Cerebellar nuclear complex (tissue), 1 donor: ENCODE measurements at places on chromosomes 2 and 18.

GRCh38 chr2:31580321-31581117 lies at the start of gene SRD5A2:
Gene SRD5A2, minus strand, starts transcription at chr2:31580938. Its CDS starts 38 bp downstream, at chr2:31580900.
- no peak for DNase-seq

DNA sequence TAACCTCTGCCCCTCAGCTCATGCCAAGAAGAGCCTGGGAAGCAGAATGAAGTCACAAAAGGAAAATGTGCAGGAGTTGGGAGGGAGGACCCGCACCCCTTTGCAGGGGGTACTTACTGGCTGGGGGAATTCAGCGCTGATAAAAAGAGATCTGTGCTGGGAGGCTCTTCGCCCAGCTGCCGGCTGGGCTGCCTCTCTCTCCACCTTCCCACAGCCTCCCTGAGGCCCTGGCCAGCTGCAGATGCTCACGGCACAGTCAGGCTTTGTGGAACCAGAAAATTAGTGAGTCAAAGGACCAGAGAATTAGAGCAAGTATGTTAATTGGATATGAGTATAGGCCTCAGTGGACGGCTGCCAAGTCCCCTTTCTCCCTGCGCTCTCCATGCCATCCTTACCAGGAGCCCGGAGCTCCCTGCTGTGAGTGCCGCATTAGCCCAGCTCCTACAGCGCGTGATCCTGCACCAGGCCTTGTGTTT lies 181.7 kb upstream of the SH3BP4 start:
- DNase-seq, result no peak

DNA sequence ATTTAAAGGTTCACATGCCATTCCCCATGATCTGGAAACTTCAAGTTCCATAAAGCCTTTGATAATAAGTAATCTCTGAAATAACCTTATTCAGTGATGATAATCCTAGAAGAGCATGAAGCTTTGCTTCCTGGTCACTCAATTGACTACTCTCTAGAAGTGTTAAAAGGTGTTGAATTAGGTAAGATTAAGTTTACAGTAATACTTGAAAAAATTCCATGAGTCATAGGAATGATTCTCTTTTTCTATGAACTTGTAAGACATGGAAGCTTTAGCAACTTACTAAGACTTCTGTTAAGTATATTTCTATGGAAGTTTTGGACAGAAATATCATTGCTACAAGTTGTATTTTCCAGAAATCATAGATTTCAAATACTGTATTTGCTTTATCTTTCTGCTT lies 100.6 kb downstream of the MYO1B start:
- no peak for DNase-seq

- no peak for DNase-seq
Measured at GRCh38 chr2:19228181-19228593, 130.2 kb downstream of the OSR1 start.

DNA sequence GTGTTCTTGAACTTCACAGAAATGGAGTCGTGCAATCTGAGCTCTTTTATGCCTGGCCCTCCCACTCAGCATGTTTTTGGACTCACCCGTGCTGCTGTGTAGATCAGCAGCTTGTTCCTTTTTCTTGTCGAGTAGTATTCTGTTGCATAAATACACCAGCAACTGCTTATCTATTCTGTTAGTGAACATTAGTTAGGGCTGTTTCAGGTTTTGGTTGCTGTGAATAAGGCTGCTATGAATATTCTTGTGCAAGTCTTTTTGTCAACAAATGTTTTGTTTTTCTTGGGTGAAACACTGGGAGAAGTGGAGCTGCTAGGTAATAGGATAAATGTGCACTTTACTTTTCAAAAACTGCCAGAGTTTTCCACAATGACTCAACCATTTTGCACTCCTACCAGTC lies 15.3 kb upstream of the CIDEA start:
- no peak for DNase-seq

- no peak for DNase-seq
Measured at GRCh38 chr18:52766002-52766545, 426.1 kb downstream of the DCC start.

- DNase-seq, result no peak
Measured at GRCh38 chr2:45652090-45653031, 886 bp downstream of the PRKCE start.

DNA sequence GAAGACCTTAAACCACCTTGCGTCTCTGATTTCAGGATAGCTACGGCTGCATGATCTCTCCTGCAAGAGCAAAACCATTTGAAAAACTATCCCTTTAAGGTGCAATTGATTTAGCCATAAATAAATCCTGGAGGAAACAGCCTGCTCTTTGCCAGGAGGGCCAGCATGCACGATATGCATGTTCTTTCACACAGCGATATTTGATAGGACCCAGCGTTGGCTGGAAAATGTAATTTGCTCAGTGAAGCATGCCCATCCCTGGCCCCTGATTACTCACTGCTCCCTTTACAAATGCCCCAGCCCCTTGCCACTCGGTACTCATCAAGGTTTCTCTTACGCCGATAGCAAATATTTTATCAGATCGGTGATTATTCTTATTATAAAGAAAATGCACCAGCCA lies 315.4 kb downstream of the CDH2 start:
- DNase-seq, result peak; percentile 34

GRCh38 chr2:34096562-34097171 lies 497.6 kb upstream of the FAM98A start:
- no peak for DNase-seq

GRCh38 chr2:60526623-60527022 lies 26.8 kb downstream of the BCL11A start:
- no peak for DNase-seq

DNA sequence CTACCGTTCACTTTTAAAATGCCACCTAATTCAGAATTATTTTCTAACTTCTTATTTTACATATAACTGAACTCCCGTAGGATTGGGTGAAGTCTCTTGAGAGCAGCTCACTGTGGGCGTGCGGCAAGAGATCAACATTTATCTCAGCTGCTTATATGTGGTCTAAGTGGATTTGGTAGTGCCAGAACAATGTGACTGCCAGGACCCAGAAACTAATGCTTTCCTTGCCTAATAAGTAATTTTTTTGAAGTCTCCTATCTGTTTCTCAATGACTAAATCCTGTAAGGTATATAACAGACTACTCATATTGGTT lies 11.2 kb upstream of the NFE2L2 start:
- DNase-seq, result no peak

DNA sequence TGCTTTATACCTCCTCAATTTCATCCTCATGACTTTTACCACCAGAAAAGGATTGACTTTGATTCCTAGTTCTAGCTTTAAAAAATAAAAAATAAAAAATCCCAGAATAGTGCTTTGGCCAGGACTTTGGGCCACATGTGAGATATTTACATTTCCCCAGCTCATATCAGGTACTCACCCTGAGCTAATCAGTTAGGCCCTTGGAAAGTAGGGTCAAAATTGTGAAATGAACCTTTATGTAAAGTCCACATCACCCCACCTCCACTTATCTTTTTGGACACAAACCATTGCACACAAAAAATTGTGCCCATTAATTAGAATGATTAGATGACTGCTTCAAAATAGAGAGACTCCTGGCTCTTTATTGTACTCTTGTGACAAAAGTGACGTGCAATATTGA lies 17.2 kb downstream of the ME2 start:
- no peak for DNase-seq

GRCh38 chr2:25303633-25304236 lies 38.0 kb downstream of the DNMT3A start:
- DNase-seq, result peak; percentile 21

DNA sequence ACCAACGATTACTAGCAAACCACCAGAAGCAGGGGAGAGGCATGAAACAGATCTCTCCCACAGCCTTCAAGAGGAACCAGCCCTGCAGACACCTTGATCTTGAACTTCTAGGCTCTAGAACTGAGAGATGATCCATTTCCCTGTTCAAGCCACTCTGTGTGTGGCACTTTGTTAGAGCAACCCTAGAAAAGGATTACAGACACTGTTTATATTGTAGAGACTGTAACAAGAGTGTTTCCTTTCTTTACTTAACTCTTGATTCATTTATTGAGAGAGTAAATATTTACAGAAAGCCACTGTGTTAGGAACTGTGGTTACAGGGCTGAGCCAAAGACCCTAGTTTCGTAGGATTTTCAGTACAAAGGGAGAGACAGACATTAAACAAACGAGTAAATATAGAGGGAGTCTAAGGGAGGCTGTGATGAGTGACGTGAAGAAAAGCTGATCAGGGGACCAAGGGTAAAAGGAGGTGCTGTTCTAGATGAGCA lies 10.9 kb downstream of the CCDC68 start:
- no peak for DNase-seq

- no peak for DNase-seq
Measured at GRCh38 chr2:185757356-185757755, 18.8 kb downstream of the FSIP2 start.

DNA sequence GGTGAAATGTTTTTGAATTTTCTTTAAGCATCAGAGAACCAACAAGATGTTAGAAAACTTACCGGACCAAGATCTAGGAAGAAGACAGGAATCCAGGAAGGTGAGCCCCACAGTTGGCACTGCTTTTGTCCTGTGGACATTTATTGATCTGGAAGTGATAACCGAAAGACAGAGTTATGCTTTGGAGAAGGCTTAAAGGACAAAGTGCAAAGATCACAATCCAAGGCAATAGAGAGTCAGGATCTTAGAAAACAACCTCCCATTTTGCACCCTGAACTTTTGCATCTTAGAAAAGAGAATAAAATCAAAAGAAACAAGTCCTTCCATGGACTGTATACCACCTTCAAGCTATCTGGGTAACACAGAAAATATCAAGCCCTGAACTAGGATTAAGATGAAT lies 129.4 kb upstream of the SRD5A2 start:
- DNase-seq, result no peak

GRCh38 chr2:16625759-16626158 lies 39.9 kb downstream of the CYRIA start:
- DNase-seq, result no peak

DNA sequence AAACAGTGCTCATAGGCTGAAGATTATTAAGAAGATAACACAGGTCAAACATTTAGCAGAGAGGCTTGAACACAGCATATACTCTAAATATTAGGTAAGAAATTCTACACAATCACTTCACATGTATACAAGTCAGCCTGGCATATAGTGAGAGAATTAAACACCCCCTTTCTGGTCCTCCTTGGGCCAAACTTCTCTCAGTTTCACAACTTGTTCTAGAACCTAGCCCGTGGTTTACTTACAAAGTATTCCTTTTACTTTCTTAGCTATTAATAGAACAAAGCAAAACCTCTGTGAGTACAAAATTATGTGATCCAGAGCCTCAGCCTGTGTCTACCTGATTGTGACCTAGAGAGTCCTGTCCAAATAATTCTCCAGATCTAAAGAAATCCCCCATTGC lies 562.8 kb downstream of the TNS1 start:
- DNase-seq, result no peak

- DNase-seq, result no peak
Measured at GRCh38 chr2:14423145-14423906, 209.2 kb upstream of the LRATD1 start.

DNA sequence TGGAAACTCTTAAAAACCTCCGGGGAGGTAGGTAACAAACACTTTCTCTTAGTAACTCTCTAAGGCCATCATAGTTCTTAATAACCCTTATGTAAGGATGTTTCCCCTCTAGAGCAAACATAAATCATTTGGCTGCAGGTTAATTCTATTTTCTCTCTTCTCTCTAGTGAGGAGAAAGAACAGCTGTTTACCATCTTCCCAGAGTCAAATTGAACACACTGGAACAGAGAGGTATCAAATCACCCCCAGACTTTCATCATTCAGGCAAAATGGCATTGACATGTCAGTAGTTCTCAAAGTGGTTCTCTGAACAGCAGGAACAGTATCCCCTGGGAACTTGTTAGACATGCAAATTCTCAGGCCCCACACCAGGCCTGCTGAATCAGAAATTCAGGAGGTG lies 240.7 kb downstream of the MEIS1 start:
- DNase-seq, result no peak

- DNase-seq, result no peak
Measured at GRCh38 chr2:49254401-49254800, 100.1 kb upstream of the FSHR start.

DNA sequence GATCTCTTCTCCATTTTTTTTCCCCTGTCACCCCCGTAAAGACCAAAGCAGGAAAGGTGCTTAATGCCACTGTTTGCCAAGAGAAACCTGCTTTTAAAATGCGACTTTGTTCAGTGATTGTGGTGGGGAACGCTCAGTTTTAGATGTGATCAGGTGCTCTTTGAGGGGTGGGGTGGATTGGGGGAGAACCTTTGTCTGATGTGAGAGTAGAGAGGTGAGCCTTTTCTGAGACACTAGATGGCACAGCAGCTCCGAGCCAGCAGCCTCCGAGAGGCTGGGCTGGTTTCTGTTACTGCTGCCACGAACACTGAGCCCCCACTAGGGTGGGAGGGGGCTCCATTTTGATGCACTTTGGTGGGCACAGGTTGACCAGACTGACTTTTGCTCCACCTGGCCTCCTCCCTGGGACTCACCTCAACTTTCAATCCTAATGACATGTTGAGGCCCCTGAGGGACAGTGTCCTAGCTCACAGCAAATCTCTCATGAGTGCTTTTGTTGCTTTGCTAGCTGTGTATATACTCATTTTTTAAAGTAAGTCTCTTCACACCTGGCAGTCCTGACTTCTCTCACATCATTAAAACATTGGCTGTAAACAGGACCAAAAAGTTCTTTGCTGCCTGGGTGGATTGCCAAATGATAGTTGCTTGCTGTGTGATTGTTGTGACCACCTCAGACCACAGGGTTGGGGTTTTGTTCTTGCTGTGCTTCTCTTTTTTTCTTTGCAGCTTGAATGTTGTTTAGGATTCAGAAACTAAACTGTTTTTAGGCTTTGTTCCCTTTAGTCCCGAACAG lies 98.2 kb upstream of the MAP3K20 start:
- no peak for DNase-seq
